Adipocyte (in vitro differentiated cells): ENCODE measurements at places on chromosomes 1 and 21.

DNA sequence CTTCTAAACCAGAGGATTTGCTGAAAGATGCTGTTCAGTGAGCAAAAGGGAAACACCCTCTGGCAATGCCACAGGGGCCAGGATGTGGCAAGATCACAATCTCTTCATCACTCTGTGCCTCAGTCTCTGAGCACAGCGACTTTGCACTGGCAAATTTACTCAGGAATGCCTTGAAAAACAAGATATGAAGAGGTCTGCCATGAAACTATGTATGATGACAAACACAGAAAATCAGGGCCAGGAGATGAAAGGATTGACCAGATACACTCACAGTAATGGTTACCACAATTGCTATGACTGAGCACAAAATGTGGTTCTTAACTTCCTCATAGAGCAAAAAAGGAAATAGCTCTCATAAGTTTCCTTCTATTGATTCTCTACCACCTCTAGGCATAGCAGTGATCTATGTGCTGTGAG lies 5.8 kb downstream of the TTC13 start:
- peak; percentile 52 for DNase-seq

GRCh38 chr1:27886744-27887143 lies 14.4 kb downstream of the THEMIS2 start:
- no peak for DNase-seq

DNA sequence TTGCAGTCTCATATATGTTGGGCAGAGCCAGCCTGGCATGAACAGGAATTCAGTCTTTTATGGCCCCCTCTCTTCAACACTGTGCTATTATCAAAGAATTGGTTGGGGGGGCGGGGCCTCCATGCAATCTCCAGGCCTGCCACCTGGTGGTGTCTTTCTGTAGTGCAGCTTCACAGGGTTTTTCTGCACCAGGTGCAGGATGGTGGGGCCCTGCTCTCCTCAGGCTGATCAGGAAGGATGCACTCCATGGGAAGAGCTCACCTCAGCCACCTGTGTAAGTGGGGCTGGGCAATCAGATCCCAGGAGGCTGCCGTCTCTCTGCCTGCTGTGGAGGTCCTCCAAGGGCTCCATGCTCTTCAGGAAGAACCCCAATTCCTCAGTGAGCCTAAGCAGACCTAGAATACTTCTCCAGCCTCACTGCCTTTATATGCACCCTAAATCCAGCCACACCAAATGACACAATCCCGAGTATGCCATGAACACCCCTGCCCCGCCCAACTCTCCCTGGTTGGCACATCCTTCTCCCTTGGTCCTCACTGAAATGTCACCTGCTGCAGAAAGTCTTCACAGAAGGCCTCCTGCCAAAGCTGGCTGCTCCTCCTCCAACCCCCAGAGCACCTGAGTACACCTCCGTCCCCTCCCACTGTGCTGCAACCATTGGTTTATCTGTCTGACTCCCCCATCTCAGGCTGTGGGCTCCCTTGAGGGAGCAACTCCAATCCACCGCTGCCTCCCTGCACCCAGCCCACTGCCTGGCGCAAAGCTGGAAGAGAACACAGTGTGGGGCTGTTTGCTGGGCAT lies 16.5 kb downstream of the STK40 start:
- peak; percentile 88 for DNase-seq

- DNase-seq = no peak
These were observed 39.5 kb upstream of the CR2 start for GRCh38 chr1:207414606-207415108.

DNA sequence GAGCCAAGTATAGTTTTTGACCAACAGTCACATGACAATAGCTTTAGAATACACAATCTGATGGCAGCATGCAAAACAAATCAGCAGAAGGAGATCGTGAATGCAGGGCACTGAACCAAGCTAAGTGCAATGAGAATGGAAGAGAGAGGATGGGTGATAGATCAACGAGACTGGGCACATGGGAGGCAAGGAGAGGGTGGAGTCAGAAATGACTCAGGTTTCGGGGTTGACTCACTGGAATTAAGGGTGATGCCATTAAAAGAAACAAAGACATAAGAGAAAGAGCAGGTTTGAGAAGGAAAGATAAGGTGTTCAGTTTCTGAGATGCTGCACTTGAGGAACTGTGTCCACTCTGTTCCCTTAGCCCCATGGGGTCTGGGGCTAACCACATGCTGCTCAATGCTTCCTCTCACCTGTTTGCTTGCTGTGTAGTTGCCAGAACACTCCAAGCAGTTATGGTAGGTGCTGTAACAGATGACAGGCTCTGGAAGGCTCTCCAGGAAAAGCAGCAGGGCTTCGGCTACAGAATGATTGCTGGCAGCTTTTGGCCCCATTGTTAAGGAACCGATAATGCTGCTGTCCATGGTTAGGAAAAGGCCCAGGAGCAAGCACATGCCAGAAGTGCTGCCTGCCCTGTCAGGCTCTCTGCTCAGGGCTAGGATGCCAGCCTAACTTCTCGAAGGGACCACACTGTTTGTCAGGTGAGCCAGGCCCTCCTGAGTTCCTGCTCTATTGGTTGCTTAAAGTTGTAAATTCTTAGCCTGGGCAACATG lies 6.1 kb upstream of the MTF1 start:
- no peak for DNase-seq

GRCh38 chr1:232519186-232519585 lies 110.7 kb downstream of the SIPA1L2 start:
- DNase-seq = no peak

GRCh38 chr1:82220754-82221153 lies 420.0 kb downstream of the ADGRL2 start:
- no peak for DNase-seq

DNA sequence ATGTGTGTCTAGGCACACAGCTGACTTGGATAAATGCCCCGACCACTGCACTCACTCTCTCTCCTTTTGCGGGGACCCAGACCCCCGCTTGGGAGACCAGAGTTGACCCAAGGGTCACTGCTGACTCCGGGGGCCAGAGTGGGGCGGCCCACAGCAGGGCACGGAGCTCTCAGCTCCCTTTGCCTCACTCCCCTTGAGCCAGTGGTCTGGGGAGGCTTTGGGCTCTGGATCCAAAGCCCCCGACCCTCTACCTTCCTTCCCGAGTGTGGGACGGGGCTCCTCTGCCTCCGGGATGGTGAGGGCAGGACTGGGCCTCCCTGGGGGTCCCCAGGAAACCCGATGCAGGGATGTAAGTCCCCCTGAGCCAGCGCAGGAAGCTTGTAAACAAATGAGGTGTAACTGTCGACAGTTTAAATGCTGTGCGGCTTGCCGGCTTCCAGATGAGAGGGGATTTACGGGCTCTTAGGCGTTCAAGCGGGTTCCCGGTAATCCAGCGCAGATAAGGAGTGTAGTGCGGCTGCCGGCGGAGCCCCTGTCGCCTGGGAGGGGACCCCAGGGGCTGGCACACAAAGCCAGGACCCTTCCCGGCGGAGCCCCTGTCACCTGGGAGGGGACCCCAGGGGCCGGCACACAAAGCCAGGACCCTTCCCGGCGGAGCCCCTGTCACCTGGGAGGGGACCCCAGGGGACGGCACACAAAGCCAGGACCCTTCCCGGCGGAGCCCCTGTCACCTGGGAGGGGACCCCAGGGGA lies 7.4 kb downstream of the ACTRT2 start:
- no peak for DNase-seq

GRCh38 chr1:229438021-229438420 lies 4.1 kb upstream of the ACTA1 start:
- DNase-seq = no peak

GRCh38 chr1:77349275-77349674 lies 67.5 kb downstream of the AK5 start:
- no peak for DNase-seq

DNA sequence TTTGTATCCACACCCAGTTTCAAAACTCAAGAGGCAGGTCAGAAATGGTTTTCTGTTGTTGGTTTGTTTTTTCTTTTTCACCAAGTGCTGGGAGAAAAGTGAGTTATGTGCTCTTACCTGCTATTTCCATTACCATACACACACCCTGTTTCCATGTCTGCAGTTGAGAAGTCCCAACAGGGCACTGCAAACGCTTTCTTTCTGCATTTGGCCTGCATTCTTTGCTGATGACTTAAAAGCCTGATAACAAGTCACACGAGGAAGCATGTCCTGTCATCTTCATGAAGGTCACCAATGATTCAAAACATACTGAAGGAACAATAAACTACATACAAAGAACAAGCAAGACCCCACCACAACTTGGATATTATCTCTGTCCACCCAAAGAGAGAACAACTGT lies 24.8 kb upstream of the KCNE1 start:
- peak; percentile 47 for DNase-seq

DNA sequence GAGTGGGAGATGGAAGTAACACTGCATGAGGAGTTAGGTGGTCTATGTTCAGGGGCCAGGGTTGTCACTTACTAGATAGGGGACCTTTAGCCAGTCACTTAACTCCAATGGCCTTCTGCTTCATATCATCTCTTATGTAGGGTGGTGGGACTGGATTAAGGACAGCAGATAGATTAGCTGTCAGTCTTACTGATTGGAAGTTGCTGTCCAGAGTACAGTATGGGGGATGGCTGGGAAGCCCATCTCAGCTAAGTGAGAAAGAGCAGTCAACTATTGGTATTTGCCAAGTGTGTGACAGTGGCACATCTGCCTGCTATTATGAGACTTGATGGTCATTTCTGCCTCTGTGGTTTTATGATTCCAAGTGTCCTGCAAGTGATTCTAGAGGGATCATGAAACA lies 130.9 kb downstream of the FGGY start:
- no peak for DNase-seq

GRCh38 chr1:202210385-202210784 lies 16.8 kb downstream of the LGR6 start:
- peak; percentile 33 for DNase-seq

DNA sequence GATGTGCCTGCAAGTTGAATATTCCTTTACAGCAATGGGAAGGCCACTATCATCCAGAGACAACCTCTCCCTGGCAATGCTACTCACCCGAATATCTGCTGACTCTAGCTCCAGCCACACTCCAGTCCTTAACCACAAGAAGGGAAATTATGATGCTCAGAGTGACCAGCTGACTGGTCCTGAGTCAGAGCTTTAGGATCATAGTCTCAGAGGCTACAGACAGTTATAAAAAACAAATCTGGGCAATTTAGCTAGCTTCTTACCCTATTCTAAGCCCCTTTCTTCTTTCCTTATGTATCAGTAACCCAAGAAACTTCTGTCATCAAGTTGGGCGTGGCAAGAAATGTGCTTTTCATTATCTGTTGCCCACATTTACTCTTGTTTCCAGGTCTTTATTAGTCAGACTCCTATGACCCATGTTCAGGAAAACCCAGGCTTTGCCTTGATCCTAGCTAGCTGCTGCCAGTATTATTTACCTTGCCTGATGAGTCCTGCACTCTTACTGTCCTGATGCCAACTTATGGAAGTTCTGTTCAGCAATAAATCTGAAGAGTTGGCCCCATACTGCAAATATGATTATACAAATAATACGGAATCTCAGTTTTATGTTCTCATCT lies 207.0 kb downstream of the TTLL7 start:
- DNase-seq = peak; percentile 62

GRCh38 chr1:10935246-10935645 lies 77.2 kb upstream of the TARDBP start:
- no peak for DNase-seq

GRCh38 chr1:184405094-184405800 lies 18.4 kb downstream of the C1orf21 start:
- no peak for DNase-seq

- no peak for DNase-seq
These were observed 27.4 kb upstream of the GPR25 start for GRCh38 chr1:200845360-200845759.

- no peak for DNase-seq
These were observed 29.5 kb upstream of the HNRNPU start for GRCh38 chr1:244893836-244894235.

GRCh38 chr1:108639899-108640560 lies 20.9 kb downstream of the HENMT1 start:
- DNase-seq = no peak

DNA sequence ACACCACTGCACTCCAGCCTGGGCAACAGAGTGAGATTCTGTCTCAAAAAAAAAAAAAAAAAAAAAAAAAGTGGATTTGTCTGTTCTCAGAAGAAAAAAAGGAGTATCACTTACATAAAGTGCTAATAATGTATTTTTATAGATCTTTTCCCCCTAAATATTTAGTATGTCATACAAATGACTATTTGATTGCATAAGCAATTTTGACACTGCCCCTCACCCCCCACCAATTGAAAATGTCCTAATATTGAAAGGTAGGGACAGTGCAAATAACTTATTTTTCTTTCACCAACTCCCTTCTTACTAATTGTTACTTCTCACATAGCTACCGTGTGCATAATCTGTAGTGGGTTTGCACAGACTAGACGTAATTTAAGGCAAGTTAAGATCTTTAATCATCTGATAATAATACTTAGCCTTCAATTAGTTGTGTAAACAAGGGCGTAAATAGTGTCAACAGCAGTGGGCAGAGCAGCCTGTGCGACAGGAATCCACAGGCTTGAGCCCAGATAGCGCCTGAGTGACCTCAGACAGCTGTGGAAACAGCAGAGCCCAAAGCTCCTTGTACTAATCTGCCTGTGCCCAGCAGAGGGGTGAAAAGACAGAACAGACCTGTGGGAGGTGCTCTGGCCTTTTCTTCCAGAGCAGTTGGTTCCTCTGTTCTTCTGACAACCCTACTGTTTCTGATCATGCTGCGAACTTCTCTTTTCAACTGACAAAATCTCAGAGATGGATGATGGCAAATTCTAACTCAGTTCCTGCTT lies 4.5 kb upstream of the IER5 start:
- no peak for DNase-seq
